ENCODE measurements at places on chromosomes 3 and 15.
A peak's percentile ranks its signal among the peaks of the same experiment; 100 is the strongest.

- no peak overlapping the region for H3K4me3 ChIP-seq
- H3K4me1 ChIP-seq, result no peaks in the 10 kb centered on the region
- no peak overlapping the region for H3K27ac ChIP-seq
- H3K27me3 ChIP-seq, result no peaks in the 10 kb centered on the region
- H3K36me3 ChIP-seq, result no peaks in the 10 kb centered on the region
Observed at GRCh38 chr3:178405531-178405930, 130.7 kb upstream of the KCNMB2 start.

DNA sequence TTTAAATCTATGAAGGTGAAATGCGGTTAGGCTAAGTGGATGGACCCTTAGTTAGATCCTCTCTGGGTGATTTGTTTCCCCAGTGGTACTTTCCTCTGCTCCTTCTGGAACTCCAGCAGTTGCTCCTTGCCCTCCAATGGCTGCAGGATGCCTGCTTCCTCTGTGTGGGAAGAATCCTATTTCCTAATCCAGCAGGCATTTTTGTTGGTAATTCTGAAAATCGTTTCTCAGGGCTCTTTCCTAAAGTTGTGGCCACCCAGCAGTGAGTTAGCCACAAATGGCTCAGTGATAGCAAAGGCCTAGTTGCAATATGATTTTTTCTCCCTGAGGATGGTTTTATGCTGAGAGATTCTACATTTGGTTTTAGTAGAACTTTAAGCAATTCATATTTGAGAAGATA lies 332.3 kb upstream of the C2CD4B start:
- H3K27me3 ChIP-seq, result no peaks in the 10 kb centered on the region
- H3K4me3 ChIP-seq, result no peak overlapping the region
- no peaks in the 10 kb centered on the region for H3K36me3 ChIP-seq
- no peaks in the 10 kb centered on the region for H3K4me1 ChIP-seq
- no peak for DNase-seq

- no peaks in the 10 kb centered on the region for H3K27me3 ChIP-seq
- DNase-seq, result peak; percentile 58
- H3K4me3 ChIP-seq, result no peak overlapping the region
- H3K4me1 ChIP-seq, result no peaks in the 10 kb centered on the region
Observed at GRCh38 chr3:186589121-186589520, 18.6 kb downstream of the DNAJB11 start.

DNA sequence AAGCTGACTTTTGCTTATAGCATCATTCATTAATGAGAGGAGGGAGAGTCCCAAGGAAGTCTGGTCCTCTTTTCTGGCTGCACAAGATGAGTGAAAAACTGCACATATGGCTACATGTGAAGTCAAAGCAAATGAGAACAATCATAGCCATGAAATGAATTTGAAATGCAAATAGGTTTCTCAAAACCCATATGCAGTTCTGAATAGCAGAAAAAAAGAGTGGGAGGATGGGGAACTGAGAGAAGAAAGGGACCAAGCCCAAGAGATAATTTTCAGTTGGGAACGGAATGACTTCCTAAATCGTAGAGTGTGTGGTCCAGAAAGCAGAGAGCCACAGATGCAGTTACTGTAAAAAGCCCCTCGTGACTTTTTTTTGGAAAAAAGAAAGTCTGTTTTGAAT lies 66.3 kb downstream of the GTPBP8 start:
- peak; percentile 40 for DNase-seq
- no peak overlapping the region for H3K4me3 ChIP-seq
- H3K4me1 ChIP-seq, result peaks cover 12% of the 10 kb centered on the region
- H3K27ac ChIP-seq, result no peak overlapping the region

DNA sequence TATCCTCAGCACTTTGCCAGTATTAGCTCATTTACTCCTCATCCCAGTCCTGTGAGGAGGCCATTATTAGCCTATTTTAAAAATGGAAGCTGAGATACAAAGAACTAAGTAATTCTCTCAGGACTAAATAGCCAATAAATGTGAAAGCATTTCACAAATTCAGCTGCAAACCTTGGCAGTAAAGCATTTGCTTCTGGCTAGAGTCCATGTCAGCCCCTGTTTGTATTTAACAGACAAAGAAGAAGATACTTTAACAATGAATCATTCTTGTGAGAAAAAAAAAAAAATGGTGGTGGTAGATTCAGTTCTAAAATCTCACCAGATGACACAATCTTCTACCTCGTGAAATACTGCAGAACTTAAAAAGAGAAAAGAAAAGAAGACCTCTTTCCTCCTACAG lies 85.0 kb upstream of the CNTN6 start:
- H3K27ac ChIP-seq, result no peak overlapping the region
- no peak overlapping the region for H3K4me3 ChIP-seq
- no peaks in the 10 kb centered on the region for H3K4me1 ChIP-seq
- no peak for DNase-seq
- H3K27me3 ChIP-seq, result no peaks in the 10 kb centered on the region

DNA sequence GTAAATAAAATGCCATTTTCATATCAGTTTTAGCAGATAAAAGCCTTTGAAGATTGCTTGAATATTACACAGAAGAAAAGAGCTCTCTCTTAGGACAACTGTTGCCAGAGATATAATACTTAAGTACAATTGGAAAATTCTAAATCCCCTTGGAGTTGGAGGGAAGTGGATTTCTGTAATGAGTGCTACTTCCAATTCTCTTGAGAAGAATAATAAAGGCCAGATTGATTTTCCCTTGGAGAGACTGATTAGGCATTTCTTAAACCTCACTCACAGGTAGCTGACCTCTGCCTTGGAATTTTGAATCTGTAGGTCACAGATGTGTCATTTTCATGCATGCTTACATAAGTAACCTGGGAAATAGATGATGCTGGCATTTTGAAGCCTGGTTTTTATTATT lies 29.8 kb upstream of the PSMD6 start:
- H3K36me3 ChIP-seq, result no peaks in the 10 kb centered on the region
- no peaks in the 10 kb centered on the region for H3K27me3 ChIP-seq
- DNase-seq, result no peak

- H3K27me3 ChIP-seq, result no peaks in the 10 kb centered on the region
- DNase-seq, result no peak
- H3K4me3 ChIP-seq, result no peak overlapping the region
- no peaks in the 10 kb centered on the region for H3K36me3 ChIP-seq
- H3K27ac ChIP-seq, result no peak overlapping the region
Observed at GRCh38 chr15:97479957-97480356, 480.5 kb upstream of the ARRDC4 start.

DNA sequence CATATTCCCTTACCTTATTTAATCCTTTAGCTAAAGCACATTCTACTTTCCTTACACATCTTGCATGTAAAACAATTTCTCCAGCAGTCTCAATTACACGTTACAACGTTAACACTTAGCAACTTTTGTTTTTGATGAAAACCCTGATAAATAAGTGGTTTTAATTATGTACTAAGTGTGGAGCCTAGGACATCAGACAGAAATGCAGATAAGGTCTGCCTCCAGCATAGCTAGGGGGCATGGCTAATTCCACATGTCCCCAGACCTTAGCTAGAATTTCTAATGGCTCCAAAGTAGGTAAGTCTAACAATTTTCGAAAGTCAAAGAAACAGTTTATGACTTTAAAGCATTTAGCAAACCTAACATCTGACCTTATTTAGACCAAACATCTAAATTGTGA lies 77.4 kb upstream of the TERB2 start:
- H3K27ac ChIP-seq, result no peak overlapping the region
- DNase-seq, result no peak
- H3K27me3 ChIP-seq, result no peaks in the 10 kb centered on the region
- H3K4me3 ChIP-seq, result no peak overlapping the region

DNA sequence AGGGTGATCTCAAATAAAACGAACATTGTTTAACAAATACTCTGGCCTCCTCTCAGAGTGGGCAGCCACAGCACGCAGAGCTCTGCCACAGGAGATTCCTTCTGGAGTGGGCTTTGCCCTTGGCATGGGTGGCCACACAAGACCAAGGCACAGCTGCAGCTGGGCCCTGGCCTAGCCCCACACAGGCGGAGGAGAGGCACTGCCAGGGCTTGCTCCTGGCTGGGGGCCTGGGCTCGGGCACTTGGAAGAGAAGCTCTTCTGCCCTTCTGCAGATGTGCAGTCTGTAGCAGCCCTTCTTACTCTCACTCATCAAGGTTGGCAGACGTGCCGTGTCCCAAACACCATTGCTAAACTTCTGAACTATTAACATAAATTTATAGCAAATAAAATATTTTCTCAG lies 67.2 kb downstream of the CRTC3 start:
- peak overlapping the region; percentile 77 for H3K27ac ChIP-seq
- no peak for DNase-seq
- H3K4me3 ChIP-seq, result no peak overlapping the region
- H3K4me1 ChIP-seq, result peaks cover 52% of the 10 kb centered on the region

- H3K4me3 ChIP-seq, result no peak overlapping the region
- H3K36me3 ChIP-seq, result no peaks in the 10 kb centered on the region
- no peak overlapping the region for H3K27ac ChIP-seq
- DNase-seq, result no peak
- no peaks in the 10 kb centered on the region for H3K4me1 ChIP-seq
- H3K27me3 ChIP-seq, result no peaks in the 10 kb centered on the region
Observed at GRCh38 chr3:64138656-64139375, 86.5 kb downstream of the PRICKLE2 start.

- no peaks in the 10 kb centered on the region for H3K27me3 ChIP-seq
- H3K27ac ChIP-seq, result no peak overlapping the region
- no peak overlapping the region for H3K4me3 ChIP-seq
- H3K4me1 ChIP-seq, result no peaks in the 10 kb centered on the region
- no peaks in the 10 kb centered on the region for H3K36me3 ChIP-seq
Observed at GRCh38 chr3:126721246-126721645, 17.2 kb downstream of the CHCHD6 start.

DNA sequence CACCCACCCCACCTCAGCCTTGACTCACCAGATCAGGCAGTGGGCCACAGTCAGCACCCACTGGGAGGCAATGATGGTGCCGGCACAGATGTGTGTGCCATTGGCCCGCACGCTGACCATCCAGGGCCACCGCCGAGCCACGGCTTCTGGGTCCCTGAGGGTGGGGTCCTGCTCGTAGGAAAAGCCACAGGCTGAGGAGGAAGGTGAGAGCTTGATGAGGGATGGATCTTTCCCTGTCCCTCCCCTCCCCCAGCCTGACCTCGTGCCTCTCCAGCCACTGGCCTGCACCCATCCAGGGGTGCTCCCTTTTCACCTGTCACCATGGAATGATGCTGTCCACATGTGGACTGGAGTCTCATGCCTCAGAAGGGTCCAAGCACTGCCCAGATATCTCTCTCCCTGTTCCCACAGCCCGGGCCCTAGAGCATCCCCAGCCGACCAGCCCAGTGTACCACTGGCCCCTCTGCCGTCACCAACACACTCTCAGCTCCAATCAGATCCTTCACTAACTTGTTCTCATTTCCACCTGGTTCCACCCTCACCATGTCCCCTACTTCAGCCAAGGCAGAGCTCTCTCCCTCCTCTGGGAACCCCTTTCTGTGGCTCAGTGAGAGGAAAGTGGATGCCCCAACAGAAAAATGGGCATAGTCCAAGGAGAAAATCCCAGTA lies 2.0 kb downstream of the PRSS50 start:
- no peaks in the 10 kb centered on the region for H3K4me1 ChIP-seq
- H3K27me3 ChIP-seq, result no peaks in the 10 kb centered on the region
- H3K27ac ChIP-seq, result no peak overlapping the region

GRCh38 chr3:29764041-29764440 lies 483.2 kb downstream of the RBMS3 start:
- H3K4me3 ChIP-seq, result no peak overlapping the region
- H3K4me1 ChIP-seq, result no peaks in the 10 kb centered on the region
- H3K36me3 ChIP-seq, result no peaks in the 10 kb centered on the region

DNA sequence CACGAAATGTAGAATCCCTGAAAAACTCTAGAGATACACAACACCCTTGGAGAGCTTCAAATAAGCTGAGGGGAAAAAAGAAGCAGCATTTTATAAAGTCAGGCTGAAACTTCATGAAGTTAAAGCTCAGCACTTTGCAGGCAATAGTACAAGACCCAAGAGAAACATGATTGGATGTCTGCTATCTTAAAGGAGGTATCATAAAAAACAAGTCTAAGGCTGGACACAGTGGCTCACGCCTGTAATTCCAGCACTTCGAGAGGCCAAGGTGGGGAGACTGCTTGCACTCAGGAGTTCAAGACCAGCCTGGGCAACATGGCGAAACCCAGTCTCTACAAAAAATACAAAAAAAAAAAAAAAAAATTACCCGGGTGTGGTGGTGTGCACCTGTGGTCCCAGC lies 42.9 kb downstream of the NPTN start:
- no peaks in the 10 kb centered on the region for H3K4me1 ChIP-seq
- no peak for DNase-seq

- no peak for DNase-seq
- no peak overlapping the region for H3K4me3 ChIP-seq
- no peaks in the 10 kb centered on the region for H3K27me3 ChIP-seq
- H3K4me1 ChIP-seq, result peaks cover 14% of the 10 kb centered on the region
- no peaks in the 10 kb centered on the region for H3K36me3 ChIP-seq
Observed at GRCh38 chr3:161107311-161107710, 2.2 kb upstream of the B3GALNT1 start.

GRCh38 chr15:78194568-78194925 lies 39.8 kb downstream of the ACSBG1 start:
- H3K27ac ChIP-seq, result no peak overlapping the region
- H3K27me3 ChIP-seq, result no peaks in the 10 kb centered on the region
- H3K36me3 ChIP-seq, result no peaks in the 10 kb centered on the region
- no peaks in the 10 kb centered on the region for H3K4me1 ChIP-seq

DNA sequence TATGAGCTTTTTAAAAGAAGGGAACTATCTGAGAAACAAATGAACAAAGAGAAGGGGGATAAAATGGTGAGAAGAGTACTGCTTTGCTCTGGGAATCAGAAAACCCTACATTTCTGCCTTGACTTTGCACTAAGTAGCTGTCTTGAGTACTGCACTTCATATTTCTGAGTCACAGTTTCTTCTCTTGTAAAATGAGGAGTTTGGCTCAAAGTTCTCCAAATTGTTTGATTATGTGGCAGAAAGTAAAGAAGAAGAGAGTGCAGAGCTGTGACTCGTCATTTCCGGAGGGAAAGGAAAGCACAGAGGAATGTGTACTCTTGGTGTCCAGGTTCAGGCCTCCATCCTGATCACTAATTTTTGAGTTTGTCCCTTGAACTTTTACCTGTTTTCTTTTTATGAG lies 54.7 kb downstream of the TP63 start:
- H3K27ac ChIP-seq, result no peak overlapping the region
- no peaks in the 10 kb centered on the region for H3K27me3 ChIP-seq
- no peaks in the 10 kb centered on the region for H3K36me3 ChIP-seq
- no peak for DNase-seq
- H3K4me1 ChIP-seq, result no peaks in the 10 kb centered on the region
- no peak overlapping the region for H3K4me3 ChIP-seq

DNA sequence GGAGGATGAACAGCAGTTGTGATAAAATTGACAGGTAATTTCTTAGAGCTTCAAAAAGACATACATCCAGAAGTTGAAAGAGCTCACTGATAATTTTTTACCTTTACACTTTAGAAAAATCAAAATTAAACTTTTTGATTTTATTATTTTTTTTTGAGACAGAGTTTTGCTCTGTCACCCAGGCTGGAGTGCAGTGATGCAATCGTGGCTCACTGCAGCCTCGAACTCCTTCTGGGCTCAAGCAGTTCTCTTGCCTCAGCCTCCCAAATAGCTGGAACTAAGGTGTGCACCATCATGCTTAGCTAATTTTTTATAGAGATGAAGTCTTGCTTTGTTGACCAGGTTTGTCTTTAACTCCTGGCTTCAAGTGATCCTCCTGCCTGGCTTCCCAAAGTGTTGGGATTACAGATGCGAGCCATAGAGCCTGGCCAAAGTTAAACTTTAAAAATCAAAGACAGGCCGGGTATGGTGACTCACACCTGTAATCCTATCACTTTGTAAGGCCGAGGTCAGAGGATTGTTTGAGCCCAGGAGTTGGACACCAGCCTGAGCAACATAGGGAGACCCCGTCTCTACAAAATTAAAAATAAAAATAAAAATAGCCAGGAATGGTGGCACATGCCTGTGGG lies 21.7 kb downstream of the PLA2G4F start:
- no peak for DNase-seq
- no peak overlapping the region for H3K27ac ChIP-seq
- H3K36me3 ChIP-seq, result no peaks in the 10 kb centered on the region
- H3K27me3 ChIP-seq, result no peaks in the 10 kb centered on the region

Data from Karpas-422 (cell line).